Sigmoid colon (tissue), 7 donors: ENCODE measurements at places on chromosomes 4 and X. TPM values are rescaled to one million over a fixed set of nuclear protein-coding genes. Genes with fewer than 3 reads are reported as not detected.

Gene LDB2
- total RNA-seq, result 20.2 TPM

Gene CT47B1
- not detected for total RNA-seq

Gene ANOS1
- 1.1 TPM for total RNA-seq

Gene TCEAL7
- 35.2 TPM for total RNA-seq

Gene BEND2
- total RNA-seq, result not detected

Gene XAGE1A
- total RNA-seq, result not detected

Gene IL2
- not detected for total RNA-seq

Gene PCSK1N
- total RNA-seq, result 19.6 TPM

Gene F11
- not detected for total RNA-seq

Gene TSPAN7
- 17.1 TPM for total RNA-seq

Gene DDX53
- not detected for total RNA-seq

GRCh38 chr4:10527438-10527837, 70.2 kb upstream of the ZNF518B start:
- no peak for DNase-seq

GRCh38 chr4:106312377-106312776, 3.6 kb downstream of the TBCK start:
- no peak for DNase-seq

DNA sequence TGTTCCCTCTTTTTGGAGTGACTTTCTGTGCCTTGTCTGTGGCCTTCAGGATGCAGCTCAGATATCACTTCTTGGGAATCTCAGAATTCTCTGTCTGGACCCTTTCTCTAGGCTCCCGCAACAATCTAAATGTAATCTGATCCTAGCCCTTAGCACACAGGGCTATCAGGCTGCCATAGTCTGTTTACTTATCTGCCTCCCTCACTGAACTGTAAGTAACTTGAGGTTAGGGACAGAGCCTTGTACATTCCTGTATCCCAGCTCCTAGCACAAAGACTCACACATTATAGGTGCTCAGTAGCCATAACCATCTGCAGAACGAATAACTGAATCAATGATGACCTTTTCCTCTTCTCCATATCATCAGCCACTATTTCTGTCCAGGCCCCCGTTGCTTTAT, 69.5 kb downstream of the RTL9 start:
- no peak for DNase-seq

DNA sequence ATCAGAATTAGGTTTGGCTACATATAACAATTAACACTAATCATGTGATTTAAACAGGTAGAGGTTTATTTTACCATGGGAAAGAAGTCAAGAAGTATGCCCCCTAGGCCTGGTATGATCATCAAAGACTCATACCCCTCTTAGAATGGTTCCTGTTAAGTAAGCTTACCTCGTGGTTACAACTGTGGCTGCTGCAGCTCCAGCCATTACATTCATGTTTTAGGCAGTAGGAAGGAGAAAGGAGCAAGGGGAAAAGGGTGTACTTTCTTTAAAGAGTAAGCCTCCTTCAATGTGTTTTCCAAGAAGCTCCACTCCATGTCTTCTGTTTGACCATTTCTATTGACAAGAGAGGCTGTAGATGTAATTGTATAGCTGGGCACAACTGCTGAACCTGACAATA, 94.9 kb upstream of the GATB start:
- no peak for DNase-seq

DNA sequence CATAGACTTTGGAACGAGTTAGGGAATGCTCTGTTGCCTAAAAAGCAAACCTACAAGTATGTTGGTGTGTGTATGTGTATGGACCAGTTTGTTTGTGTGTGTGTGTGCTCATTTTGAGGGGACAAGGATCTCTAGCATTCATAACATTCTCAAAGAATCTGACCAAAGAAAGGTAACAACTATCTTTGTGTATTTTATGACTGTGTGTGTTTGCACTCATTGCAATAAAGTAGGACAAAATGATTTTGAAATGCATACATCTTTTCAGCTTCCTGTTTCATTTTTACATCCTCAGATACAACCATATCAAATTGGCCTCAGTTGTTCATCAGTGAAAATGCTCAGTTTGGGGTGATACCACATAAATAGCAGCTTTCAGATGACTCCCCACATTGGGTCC, 8.3 kb upstream of the XK start:
- no peak for DNase-seq

GRCh38 chrX:21757960-21758359, at the start of gene SMPX:
SMPX (minus strand) TSS chrX:21758116; CDS start chrX:21754290, 3,826 bp downstream.
- DNase-seq, result no peak

DNA sequence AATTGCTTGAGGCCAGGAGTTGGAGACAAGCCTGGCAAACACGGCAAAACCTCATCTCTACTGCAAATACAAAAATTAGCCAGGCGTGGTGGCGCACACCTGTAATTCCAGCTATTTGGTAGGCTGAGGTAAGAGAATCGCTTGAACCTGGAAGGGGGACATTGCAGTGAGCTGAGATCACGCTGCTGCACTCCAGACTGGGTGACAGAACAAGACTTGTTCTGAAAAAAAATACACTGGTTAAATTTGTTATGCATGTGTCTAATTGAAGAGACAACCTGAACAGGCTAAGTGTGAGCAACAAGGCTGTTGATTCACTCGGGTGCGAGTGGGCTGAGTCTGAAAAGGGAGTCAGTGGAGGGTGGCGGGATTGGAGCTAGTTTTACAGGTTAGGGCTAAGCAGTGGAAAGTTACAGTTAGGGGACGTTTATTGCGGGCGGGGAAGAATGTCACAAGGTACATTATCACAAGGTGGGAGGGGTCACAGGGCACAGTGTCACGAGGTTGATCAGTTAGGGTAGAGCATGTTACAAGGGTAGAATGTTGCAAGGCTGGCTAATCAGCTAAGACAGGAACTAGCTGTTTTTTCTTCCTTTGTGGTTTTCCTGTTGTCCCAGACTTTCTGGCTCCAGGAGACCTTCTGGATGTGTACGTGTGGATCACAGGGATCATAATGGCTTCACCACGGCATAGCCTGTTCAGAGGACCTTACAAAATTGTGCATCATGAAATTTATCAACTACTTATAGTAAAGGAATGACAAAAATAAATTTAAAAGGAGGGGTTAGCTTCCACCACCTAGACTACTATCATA, 115.8 kb downstream of the NAA11 start:
- peak; percentile 45 for DNase-seq

DNA sequence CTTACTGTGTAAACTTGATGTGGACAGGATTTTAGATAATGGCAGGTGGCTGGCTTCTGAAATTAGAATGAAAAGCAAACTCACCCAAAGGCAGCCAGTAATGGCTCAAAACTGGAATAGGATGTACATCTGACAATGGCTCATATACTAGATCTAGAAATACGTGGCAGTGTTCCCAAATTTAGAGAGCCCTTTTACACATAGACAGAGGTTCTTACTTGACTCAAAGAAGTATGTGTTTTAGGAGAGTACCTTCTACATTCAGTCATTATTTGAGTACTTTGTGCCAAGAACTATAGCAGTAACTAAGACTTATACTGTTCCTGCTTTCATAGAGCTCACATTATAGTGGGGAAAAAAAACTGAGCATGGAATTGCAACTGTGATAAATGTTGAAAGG, 48.0 kb downstream of the UBE2K start:
- no peak for DNase-seq

DNA sequence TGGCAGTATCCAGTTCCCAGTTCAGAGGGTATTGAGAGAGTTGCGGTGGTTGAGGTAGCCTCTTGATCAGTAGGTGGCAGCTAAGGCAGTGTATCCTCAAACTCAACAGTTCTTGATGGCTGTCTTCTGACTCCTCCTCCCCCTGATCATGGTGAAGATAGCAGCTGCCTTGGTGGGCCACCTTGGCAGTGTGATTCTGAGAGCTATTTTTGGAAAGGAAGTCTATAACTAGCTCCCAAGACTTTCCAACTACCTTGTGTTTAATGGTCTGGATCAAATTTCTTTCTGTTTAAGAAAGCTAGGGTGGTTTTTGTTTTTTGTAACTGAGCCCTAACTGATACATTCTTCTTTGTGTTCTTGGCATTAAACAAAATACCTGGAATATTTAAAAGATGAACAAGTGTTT, 10.5 kb upstream of the TBC1D19 start:
- no peak for DNase-seq

GRCh38 chr4:1092026-1092982, 21.1 kb downstream of the RNF212 start:
- DNase-seq, result no peak

GRCh38 chr4:168845897-168846296, 164.2 kb downstream of the CBR4 start:
- no peak for DNase-seq

- DNase-seq, result no peak
Measured at GRCh38 chr4:170090352-170091052, 746 bp upstream of the AADAT start.

DNA sequence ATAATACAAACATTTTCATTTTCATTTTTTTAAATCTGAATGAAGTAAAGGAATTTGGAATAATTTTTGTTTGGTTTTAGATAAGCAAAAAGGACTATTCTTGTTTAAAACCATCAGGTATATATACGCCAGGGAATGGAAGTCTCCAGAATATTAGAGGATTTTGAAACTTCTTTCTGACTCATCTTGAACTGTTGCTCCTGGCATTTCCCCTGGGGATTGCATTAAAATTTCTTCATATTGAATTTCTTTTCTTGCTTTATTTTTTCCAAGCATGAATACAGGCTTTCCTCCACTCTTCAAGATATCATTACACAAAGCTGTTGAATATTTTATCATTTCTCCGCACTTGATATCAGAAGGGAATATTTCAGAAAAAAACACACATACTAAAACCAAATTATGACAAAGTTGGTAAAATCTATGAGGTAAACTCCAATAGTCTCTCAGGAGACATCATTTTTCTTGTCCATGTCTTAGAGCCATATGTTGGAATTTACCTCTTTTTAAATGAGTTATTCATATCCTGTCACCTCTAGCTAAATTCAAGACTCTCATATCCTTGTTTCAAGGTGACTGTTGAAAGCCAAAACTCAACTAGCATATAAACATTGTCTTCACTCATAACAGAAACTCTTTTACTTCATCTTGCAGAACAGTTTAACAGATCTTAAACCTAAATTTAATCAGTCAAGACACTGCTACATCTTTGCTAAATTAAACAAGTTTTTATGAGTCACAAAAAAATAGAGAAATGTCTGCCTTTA, 20.7 kb upstream of the CSN1S1 start:
- no peak for DNase-seq

GRCh38 chr4:70399319-70399718, 1.6 kb downstream of the OPRPN start:
- no peak for DNase-seq

- DNase-seq, result no peak
Measured at GRCh38 chrX:69024161-69024736, 141.0 kb downstream of the PJA1 start.

GRCh38 chrX:68831405-68832100, 2.7 kb downstream of the EFNB1 start:
- peak; percentile 32 for DNase-seq

DNA sequence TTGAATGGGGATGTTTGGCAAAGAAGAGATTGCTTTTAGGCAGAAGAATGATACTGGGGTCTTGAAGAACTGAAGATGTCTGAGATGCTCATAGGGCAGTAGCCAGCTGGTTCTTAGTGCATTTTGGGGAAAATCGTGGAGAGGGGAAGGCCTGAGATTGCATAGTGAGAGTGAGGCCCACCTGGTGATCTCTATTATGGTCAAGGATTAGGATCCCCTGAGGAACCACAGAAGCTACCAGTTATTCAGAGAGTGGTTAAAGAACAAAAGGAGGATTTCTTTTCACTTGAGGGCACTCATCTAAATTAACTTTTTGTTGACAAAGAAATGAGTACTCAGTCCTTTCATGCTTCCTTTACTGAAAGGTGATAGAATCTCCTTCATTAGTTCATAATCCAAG, 271.3 kb upstream of the HAND2 start:
- no peak for DNase-seq

- DNase-seq, result no peak
Measured at GRCh38 chrX:124113621-124114600, 152.4 kb downstream of the STAG2 start.

- no peak for DNase-seq
Measured at GRCh38 chrX:48976086-48976485, 4.4 kb upstream of the KCND1 start.

- no peak for DNase-seq
Measured at GRCh38 chrX:75096331-75096730, 59.8 kb downstream of the ABCB7 start.

DNA sequence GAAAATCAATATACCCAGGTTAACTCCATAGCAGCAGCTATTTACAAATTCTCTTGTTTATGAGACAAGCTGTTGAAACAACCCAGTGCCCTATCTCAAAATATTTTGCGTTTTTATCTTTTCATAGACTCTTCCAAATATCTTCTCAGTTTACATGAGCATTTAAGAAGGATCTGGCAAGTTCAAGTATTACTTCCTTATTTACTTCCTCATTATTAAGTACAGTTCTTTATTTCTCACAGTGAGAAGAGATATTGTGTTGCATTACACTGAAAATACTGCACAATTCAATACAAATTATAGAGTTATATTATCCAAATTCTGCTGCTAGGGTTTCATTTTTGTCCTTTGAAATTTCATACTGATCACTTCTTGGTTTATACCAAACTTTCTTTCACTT, 43.6 kb upstream of the UCP1 start:
- DNase-seq, result no peak

GRCh38 chrX:7444967-7445366, 297.0 kb upstream of the PUDP start:
- no peak for DNase-seq

DNA sequence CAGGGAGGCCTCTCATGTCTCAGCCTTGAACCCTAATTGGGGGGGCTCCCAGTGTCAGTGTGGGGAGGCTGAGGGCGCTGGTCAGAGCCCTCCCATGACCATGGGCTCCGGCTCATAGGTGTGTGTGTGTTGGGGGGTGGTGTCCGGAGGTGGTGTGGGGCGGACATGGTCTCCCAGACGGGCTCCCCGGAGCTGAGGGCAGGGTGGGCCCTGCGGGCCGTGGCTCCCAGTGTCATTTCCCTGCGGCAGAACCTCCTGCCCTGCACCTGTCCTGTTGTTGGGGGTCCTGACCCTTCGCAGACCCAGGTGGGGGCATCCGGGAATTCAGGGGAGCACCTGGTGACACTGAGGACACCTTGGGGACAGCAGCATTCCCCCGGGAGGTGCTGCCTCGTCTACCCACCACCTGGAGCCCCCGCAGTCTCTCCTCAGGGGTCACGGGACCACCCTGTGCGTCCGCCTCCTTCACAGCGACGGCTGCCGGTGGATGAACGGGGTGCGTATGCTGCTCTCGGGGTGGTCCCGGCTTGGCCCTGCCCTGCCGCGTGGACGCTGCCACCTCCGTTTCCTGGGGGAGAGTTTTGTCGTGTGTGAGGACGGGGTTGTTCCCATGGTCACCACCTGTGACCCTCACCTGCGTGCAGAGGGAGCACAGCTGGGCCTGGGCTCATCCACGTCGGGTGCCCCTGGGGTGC, 14.5 kb upstream of the GTPBP6 start:
- peak; percentile 53 for DNase-seq

- DNase-seq, result no peak
Measured at GRCh38 chrX:10007621-10008020, 40.5 kb downstream of the CLDN34 start.
